ENCODE measurements at places on chromosomes 5 and 9.

DNA sequence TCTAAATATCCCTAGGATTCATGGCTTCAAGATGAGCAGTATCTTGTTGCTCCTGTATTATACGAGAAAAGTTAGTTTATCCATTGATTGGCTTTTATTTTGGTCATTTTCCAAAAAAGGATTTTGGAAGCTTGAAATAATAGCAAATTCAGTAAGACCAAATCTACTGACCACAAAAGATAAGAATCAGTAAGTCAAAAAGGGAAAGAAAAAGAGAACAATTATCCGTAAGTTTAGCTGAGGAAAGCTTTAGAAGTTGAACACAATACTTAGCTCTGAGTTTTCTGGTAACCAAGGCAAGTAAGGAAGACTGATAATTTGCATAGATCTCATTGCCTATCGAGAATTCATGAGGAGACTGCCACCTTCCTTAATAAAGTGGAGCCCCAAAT lies 9.1 kb downstream of the TGFBR1 start:
- DNase-seq: no peak

DNA sequence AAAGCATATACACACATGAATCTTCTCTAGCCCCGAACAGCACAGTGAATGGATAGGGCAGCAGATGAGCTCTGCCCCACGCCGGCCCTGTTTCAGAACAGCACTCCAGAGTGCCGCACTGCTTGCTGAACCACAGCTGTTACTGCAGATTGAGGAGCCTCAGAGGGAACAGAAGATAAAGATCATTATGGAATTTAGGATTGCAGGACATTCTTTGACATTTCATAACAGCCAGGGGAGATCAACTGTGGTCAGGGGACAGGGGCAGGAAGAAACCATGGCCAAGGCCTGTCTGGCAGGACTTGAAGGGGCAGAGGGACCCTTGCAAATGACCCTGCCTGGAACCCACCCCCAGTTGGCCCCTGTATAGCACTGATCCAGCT lies 20.6 kb downstream of the IRF1 start:
- DNase-seq: no peak

- no peak for DNase-seq
These were observed 31.2 kb upstream of the NDUFB6 start for GRCh38 chr9:32603914-32604852.

DNA sequence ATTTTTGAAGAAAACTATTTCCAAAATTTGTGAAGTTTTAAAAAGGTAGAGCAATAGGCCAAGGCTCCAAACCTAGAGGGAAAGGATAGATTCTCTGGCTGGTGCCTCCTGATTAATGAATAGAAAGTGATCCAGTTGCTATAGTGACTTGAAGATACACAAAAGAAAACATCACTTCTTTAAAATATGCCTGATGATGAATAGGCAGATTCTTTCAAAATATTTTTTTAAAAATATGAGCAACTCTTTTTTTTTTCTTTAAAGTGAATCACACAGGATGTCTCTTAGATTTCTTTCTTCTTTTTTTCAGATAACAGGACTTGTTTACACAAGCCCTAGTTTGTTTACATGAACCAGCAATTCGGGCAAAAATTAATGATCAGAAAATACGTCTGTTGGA lies 124.4 kb downstream of the RFK start:
- DNase-seq: no peak

GRCh38 chr5:177300236-177300880 lies 3.2 kb downstream of the RAB24 start:
- no peak for DNase-seq

- no peak for DNase-seq
These were observed 11.0 kb upstream of the GNPDA1 start for GRCh38 chr5:142023836-142024235.

DNA sequence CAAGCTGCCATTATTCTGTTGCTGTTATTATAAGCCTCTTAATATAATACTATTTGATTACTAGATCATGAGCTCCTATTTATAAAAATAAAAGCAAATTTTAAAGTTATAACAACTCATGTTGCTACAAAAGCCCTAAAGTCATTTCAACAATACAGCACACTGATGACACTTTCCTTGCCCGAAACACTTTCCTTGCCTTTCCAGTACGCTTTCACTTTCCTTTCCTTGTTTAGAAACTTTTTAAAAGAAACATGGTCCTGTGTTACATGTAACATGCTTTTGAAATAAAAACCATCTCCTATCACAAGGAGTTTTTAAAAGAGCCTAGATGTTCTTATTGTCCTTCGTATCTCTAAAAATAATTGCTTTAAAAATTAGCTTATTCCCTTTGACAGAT lies 688.4 kb downstream of the PTPRD start:
- no peak for DNase-seq

DNA sequence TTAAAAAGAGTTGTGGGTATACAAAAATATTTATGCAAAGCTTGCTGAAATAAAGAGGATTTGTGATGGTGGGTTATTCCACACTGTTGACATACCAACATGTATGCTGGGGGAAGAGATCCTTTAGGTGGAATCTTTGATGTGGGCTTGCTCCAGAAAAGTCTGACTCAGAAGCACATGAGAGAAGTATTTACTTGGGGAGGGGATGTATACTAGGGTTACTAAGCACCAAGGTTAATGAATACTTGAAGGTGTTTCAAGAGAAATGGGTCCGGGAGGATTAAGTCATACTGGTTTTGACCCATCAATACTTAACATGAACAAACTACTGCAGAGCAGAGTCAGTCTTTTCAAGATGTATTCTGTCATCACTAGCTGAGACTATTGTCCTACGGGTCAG lies 316.4 kb upstream of the GRIN3A start:
- no peak for DNase-seq

- no peak for DNase-seq
These were observed 51.2 kb upstream of the ADRA1B start for GRCh38 chr5:159864885-159865691.

- DNase-seq: no peak
These were observed at the start of gene BNC2 for GRCh38 chr9:16870596-16871335. TSS of gene BNC2 (minus strand) at chr9:16870670. CDS start at chr9:16870648, 22 bp downstream.

GRCh38 chr5:16809395-16810207 lies 126.5 kb downstream of the MYO10 start:
- DNase-seq: no peak

DNA sequence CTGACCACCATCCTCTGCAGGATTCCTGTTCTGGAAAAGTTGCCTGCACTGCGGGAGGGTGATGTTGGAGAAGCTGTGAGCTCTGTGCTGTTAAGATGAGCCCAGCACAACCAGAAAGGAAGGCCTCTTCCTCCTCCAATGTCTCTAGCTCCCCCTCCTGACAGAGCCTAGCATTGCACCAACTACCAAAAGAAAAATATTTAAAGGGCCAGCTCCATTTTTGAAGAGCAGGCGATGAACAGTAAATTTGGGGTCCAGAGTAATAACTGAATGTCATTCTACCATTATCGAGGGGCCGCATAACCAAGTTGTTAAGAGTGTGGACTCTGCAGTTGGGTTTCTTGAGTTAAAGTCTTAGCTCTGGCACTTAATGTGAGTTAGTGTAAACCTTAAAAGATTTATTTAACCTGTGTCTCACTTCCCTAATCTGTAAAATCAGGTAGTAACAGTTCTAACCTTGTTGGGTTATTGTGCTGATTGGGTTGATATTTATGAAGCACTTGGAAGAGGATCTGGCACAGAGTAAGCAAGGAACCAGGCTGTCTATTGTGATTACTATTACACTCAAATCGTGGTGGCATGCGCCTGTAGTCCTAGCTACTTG lies 3.9 kb downstream of the TEX53 start:
- peak; percentile 65 for DNase-seq

- no peak for DNase-seq
These were observed 51.3 kb downstream of the ANXA1 start for GRCh38 chr9:73202980-73203379.

DNA sequence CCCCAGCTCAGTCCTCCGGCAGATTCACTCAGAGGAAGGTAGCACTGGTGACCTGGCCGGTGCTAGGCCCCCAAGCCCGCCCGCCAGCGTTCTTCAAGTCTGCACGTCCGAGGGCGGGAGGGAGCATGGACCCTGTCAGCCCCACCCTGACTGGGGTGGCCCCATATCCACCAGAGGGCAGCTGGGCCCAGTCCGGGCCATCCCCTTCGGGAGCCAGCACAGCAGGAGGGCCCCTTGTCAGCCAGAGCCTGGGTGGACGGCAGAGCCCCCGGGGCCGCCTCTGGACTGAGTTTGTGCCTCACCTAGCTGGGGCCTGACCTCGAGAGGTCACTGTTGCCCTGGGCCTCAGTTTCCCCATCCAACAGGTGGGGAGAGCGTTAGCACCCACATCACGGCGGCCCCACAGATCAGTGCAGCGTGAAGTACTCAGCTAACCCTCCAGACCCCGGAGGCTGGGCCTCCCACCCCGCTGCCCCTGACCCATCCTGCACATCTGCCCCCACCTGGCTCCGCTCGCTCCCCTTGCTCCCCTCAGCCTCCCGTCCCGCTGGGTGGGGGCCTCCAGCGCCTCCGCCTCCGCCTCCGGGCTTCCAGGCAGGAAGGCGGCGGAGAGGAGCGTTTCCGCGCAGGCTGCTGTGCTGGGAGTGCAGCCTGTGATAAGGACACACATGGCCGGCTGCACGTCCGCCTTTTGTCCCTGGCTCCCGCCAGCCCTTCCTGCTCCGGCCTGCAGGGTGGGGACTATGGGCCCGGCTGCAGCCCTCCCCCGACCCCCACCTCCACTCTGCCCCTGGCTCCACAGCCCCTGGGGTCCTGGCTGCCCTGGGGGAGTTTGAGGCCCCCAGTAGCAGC lies 16.6 kb upstream of the EGFL7 start:
- DNase-seq: peak; percentile 38

GRCh38 chr9:77877976-77878375 lies 153.6 kb downstream of the GNAQ start:
- DNase-seq: no peak

GRCh38 chr5:87233143-87233542 lies 34.5 kb upstream of the RASA1 start:
- DNase-seq: no peak

DNA sequence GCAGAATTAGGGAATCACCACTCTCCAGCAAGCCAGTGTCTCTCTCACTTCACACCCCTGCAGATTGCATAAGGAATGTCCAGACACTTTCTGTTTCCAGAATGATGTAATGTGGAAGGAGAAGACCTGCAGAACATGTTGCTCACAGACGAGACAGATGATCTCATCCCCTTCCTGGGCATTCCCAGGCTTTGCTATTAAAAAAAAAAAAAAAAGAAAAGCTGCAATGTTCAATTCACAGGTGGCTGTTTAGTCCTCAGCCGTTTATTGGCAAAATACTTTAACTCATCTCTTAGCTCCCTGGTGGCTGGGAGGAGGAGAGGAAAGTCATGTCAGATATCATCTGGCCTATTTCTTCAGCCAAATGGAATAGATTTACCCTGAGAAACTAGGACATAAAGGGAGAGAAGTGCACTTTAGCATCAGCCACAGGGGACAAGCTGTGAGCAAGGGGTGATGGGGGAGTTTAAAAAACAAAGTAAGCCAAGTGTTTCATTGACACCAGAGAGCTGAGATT lies 95.9 kb upstream of the TNC start:
- DNase-seq: no peak

DNA sequence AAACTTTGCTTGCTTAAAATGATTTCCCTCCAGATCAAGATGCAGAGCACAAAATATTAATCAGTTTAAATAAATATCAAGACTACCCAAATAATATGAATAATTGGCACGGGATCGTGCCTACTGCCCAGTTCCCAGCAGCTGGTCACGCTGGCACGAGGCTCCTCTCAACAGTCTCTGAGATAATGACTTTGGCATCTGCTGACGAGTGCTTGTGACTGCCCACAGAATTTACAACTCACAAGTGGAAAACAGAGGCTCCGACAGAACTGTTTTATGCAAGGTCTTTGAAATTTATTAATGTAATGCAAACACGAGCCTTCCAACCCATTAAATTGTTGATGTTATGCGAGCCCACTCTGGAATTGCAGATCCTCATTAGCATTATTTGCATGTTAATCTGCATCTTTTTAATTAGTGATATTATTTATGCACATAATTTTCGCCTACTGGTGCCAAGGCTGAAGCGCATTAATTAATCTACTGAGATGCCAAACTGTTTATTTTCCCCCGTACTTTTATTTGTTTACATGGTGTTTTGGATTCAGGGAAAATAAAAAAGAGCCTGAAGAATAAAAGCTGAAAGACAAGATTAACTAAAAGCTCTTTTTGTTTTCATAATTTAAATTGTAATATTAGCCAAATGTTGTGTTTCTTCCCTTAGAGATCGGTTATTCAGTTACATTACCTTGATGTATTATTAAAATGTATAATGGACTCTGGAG lies 369.3 kb upstream of the IRX1 start:
- DNase-seq: no peak

DNA sequence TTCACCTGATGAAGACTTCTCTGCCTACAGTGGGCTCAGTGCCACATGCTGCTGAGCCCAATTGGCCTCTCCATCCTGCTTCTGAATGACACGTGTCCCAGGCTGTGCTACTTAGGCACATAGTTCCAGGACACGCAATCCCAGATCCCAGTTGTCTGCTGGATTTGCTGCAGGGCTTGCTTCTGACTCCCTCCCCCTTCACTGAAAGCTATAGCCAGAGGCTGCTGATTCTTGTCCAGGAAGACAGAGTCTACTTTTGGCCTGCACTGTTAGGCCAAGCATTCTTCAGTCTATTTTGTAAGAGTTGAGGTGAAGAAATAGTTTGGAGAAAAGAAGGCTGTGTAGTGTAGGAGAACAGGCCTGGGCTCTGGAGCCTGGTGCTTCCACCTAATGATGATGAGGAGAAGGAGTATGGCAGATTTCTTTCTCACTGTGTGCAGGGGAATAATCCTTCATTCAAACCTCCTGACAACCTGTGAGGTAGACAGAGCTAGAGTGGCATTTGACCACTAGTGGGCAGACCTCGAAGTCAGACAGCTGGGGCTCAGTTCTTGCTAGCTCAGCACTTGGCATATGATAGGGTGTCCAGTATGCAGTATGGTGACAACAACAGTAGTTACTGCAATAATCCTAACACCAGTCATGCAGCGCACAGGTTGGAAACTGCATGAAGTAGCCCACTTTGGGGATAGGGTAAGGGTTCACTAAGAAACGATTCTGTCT lies 19.5 kb upstream of the ASPN start:
- DNase-seq: peak; percentile 10

GRCh38 chr5:139748505-139748826 lies 47.1 kb upstream of the PSD2 start:
- no peak for DNase-seq

GRCh38 chr9:136403538-136403914 lies 3.6 kb upstream of the SNAPC4 start:
- no peak for DNase-seq

GRCh38 chr5:112417931-112418658 lies 982 bp downstream of the EPB41L4A start:
- DNase-seq: peak; percentile 66

GRCh38 chr5:35815089-35815936 lies 41.4 kb upstream of the IL7R start:
- peak; percentile 7 for DNase-seq

DNA sequence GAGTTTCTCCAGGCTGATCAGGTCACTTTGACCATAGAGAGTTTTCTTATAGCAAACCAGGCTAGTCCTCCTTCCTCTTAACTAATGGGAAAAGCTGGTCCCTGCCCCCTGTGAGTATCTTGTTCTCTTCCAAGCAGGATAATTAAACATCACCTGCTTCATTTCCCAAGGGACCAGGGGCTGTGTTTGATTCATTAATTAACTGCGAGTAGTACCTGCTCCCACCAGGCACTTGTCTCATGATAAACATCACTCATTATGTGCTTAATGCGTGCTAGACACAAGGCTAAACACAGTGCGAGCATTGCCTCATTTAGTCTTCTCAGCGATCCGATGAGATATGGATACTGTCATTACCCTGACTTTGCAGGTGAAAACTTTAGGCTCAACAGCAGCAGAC lies 1.7 kb upstream of the FAM163B start:
- DNase-seq: no peak

- no peak for DNase-seq
These were observed 355.9 kb downstream of the RAB3C start for GRCh38 chr5:58938563-58939424.
